ENCODE measurements at places on chromosomes 13 and 19.
A peak's percentile ranks its signal among the peaks of the same experiment; 100 is the strongest.

GRCh38 chr13:95533545-95534160, 18.9 kb upstream of the CLDN10 start:
- no peak for DNase-seq

GRCh38 chr19:29800100-29800825, 11.5 kb upstream of the CCNE1 start:
- no peak for DNase-seq

DNA sequence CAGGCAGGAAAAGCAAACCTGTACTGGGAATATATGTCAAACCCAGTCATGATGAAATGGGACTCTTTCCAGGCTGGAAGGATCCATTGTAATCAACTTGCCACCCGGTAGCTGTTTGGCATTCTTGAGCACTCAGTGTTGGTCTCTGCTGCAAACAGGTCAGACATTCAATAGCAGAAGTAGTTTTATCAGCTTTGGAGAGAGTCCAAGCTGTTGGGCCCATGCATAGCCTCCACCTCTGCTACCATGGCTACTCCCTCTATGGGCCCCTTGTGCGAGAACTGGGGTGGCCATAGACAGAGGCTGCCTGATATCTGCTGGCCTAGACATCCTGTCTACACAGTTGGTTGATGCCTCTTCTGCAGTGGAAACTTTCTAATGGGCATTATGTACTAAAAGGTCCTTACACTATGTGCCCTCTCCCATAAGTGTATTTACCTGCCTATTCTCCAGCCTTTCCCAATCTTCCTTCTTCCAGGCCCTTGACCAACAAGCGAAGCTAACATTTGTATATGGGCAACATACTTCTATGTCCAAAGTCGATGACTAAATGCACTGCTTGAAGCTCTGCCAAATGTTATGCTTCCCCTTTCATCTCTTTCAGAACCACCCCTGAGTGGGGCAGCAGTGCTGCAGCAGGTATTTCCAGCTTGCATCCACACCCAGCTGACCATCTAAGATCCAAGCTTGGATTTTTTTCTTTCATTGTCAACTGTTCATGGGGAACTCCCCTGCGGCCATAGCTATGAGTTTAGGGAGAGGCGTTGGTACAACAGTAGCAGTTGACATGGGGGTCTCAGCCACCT, 5.3 kb upstream of the RNF6 start:
- DNase-seq: no peak

GRCh38 chr19:15299568-15300409, 32.5 kb downstream of the BRD4 start:
- DNase-seq: peak; percentile 74
